Stimulated activated CD4-positive, alpha-beta T cell treated with anti-CD3 and anti-CD28 coated beads, Interleukin-4, amount 100 ng/mL, for 4 hours (primary cell): ENCODE measurements at places on chromosomes 7 and 10.

DNA sequence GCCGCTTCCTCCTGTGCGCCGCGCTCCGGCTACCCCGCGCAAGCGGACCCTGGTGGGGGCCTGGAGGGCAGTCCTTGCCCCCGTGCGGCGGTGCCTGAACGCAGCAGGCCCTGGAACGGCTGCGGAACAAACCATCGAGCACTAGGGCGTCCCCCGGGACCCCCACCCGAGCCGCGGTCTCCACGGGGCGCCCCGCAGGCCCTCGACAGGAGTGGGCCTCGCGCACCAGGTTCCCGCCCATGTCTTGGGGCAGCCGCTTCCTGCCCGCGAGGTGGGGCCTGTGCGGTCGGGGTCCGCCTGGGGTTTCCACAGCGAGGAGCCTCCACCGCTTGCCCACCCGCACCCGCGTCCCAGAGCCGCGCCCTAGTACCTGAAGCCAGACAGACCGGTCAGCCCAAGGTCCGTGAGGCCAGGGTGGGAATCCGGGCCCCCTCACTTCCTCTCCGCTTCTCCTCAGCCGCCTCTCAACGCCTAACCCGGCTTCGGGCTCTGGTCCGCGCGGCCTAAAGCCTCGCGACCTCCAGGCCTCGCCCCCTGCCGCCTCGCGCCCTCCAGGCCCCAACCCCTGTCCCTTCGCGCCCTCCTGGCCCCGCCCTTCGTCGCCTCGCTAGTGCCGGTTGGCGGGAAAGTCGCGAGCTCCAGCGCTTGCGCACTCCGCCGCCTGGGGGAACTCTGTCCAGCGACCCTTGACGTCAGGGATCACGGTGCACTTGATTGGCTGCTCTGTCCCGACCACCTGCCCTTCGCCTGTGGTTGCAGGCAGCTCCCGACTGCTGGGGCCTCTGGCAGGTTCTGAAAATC, 7.0 kb upstream of the GBX1 start:
- no peak for DNase-seq

DNA sequence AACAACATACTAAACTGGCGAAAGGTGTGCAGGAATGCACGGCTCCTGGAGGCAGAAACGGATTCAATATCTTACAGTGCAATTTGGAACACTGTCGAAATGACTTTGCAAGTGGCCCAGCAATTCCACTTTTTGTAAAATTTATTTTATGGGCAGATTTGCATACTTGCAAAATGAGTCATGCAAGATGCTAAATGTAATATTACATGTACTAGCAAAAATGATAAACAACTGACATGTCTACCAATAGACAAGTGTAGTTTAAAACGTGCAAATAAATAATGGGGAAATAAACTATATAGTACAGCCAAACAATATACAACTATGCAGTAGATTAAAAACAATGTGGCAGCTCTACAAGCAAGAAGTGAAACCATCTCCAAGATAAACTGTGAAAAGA, 97.7 kb downstream of the ARHGAP12 start:
- DNase-seq, result no peak

- no peak for DNase-seq
Measured at GRCh38 chr7:56157238-56157790, 41.1 kb upstream of the NUPR2 start.

DNA sequence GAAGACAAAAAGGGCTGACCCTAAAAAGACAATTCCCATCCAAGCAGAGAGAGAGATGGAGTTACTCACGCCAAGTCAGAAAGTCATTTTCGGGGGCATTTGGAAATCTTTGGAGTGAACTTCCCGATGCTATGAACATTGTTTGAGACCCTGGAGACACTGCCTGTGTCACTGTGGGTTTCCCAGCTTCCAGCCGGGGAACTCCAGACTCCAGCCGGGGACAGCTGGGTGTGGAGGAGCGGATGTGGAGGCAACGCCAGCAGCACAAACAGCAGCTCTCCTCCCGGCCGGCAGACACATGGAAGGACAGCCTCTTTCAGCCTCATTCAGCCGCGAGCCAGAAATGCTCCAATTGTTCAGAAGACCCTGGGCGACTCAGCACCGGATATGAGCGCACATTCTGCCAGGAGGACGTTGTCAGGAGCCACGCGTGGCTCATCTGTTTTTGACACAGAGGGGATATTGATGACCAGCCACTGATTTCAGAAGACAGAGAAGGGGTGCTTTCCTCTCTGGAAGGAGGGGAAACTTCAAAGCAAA, 97.6 kb downstream of the PRPF18 start:
- no peak for DNase-seq

GRCh38 chr10:9342885-9343570, 1288.5 kb downstream of the GATA3 start:
- no peak for DNase-seq

DNA sequence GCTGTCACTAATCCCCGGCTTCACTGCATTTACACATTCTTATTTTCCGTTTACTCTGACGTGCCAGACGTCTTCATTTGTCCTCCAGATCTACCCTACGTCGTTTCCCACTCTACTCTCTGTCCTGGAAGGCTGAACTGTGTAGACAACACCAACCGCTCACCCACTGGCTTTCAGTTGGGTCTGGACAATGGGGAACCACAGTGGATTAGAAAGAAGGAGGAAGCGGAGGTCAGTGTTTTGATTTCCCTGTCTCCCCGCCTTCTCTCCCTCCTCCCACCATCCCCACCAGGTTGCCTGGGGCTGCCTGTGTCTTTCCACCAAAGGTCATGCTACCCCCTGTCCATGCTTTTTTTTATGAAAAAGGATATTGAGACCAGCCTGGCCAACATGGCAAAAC, 14.0 kb upstream of the CTBP2 start:
- no peak for DNase-seq

DNA sequence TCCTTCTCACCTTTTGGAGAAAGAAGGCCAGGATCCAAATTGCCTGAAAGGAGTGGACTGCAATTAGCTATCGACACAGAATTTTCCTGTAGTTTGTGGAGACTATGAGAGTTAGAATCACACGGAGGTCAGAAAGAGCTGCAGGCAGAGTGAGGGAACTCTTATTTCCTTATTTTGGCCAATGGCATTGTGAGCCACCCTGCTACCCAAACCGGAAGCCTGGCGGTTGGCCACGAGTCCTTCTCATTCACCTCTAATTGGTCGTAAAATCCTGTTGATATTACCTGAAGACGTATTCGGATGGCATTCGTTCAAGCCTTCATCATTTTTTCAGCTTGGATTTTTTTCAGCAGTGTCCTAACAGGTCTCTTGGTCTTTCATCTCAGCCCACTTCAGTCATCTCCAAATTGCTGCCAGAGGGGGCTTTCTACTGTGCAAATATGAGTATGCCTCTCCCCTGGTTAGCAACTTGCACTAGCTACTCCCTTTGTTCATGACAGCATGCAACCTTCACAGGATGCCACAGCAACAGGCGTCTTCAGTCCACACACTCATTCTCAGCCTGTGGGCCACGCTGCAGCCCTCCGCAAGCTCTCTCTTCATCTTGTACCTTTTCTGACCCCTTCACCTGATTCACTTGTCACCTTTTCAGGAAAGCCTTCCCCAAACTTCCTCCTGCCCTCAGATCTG, 66.9 kb downstream of the GATA3 start:
- no peak for DNase-seq

- no peak for DNase-seq
Measured at GRCh38 chr10:10794791-10795191, 222.9 kb upstream of the CELF2 start.

- DNase-seq, result no peak
Measured at GRCh38 chr10:23331567-23332301, 12.9 kb downstream of the C10orf67 start.

DNA sequence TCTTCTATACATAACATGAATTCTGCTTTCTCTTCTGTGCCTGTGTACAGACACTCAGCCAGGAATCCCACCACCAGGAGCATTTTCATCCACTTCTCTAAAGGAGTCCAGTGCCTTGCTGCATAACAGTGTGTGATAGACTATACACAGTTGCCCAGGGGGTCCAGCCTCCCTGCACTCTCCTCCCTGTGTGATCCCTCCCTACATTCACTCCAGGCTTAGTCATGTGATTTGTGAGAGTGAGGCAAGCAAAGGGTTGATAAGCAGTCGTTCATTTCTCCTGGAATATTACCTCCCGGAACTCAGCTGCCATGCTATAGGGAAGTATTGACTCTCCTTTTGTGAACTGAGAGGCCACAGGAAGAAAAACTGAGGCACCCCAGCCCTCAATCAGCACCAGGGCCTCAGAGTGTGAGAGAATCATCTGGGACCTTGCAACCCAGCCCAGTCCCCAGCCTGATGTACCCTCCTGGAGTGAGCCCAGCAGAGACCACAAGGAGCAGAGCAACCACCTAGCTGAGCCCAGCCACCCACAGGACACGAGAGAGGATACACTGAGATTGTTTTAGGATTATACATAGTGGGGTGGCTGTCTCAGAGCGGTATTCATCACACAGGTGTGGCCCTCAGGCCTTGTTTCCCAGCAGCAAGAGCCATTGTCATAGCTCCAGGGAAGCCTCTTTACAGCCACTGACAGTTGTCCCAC, 45.0 kb upstream of the EEPD1 start:
- DNase-seq, result no peak

GRCh38 chr7:111059833-111060232, 31.1 kb upstream of the LRRN3 start:
- DNase-seq, result no peak

DNA sequence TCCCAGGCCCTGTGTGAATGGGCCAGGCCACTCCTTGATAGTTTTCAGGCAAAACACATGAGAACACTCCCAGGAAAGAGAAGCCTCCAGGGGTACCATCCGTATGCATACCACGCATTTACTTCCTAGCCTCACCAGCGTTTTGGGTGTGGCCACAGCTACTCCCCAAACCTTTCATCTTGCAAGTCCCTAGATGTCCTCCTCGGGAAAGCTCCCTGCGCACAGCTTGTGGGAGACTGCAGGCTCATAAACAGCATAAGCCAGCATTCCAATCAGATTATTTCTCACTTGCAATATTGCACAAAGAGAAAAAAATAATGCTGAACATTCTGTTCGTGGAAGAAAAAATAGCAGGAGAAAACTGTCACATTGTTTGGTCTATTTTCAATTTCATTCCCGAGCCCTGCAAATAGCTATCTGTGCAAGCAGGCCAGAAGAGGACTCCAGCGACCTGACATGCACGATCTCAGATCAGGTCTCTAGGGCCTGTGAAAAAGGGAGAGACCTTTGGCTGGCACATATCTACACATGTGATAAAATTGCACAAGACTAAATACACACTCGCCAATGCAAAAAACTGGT, 175.6 kb downstream of the PLXNA4 start:
- DNase-seq, result no peak

DNA sequence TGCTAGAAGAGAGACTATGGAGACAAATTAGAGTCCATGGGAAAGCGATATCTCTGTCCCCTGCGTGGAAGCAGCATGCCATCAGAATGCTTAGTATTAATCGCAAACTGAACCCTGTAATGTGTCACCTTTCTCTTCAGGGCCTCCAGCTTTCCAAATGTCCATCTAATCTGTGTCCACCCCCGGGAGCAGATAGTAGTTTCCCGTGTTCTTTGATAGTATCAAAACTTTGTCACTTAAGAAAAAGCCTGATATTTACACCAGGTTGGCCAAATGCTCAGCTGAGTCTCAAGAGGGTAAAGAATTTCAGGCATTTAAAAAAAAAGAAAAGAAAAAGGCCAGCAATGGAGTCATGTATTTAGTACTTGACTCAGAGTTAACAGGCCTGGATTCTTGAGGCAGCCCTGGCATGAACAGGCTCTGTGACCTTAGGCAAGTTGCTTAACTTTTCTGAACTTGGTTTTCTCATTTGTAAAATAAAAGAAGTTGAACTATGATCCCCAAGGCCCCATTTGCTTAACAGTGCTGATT, 10.4 kb upstream of the GSAP start:
- DNase-seq, result no peak

DNA sequence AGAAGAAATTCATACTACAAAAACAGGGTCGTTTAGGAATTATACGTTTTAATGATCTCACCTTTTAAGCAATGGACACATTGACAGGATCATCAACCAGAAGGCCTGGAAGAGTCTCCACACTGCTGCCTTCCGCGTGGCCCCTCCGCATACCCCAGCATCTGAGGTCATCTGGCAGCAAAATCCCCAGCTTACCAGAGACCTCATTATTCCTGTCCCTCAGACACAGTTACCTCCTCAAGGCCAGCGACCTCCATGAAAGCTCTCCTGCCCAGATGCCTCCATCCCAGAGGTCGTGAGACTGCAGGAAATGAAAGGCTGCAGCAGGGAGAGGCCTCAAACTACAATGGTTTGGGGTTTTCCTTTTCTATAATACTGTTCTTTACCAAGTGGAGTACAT, 14.8 kb upstream of the GSAP start:
- DNase-seq, result no peak

DNA sequence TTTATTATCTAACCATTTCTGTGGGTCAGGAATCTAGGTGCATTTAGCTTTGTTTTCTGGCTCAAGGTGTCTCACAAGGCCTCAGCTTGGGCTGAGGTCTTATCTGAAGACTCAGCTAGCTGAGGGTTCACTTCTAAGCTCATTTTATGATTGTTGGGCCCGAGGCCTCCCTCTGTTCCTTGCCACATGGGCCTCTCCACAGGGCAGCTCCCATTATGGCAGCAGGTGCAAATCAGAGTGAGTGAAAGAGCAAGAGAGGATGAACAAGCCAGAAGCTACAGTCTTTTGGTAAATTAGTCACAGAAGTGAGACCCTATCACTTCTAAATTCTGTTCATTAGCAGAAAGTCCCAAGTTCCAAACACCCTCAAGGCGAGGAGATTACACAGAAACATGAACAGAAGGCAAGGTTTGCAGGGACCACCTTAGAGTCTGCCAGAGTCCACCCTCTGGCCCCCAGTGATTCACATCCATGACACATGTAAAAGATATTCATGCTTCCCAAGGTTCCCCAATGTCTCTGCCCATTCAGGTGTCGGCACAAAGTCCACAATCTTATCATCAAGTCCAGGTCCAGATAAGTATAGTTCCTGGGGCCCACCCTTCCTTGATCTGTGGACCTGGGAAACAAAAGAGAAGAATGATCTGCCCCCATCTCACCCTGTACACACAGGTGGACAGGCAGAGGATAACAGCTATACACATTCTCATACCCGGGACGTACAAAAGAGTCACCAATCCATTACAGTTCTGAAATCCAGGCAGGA, 23.7 kb downstream of the FIGNL1 start:
- DNase-seq, result no peak

- DNase-seq, result no peak
Measured at GRCh38 chr10:25210265-25210664, 35.5 kb downstream of the GPR158 start.

DNA sequence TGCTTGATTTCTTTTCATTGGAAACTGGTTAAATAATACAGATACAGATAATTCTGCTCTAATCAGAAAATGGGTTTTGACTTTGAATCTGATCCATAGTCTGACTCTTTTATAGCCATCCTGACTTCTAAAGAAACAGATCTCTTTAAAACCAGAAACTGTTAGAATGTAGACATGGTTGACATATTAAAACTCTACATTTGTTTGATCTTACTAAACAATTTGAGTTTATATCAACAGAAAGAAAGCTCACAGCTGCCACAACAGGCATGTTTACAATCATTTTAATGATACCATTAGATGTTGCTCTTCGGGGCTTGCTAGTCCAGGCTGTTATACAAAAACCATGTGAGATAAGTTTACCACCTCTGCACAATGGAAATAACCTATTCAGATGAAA, 193.0 kb upstream of the SEMA3A start:
- DNase-seq, result no peak

GRCh38 chr10:112265745-112266144, 17.5 kb upstream of the TECTB start:
- DNase-seq, result no peak
